Stimulated activated CD4-positive, alpha-beta T cell treated with anti-CD3 and anti-CD28 coated beads, TNF-alpha, amount 100 ng/mL, for 1 hour (primary cell): ENCODE measurements at places on chromosomes 5 and 9.

GRCh38 chr5:77863181-77863580, 87.0 kb upstream of the TBCA start:
- DNase-seq = no peak

DNA sequence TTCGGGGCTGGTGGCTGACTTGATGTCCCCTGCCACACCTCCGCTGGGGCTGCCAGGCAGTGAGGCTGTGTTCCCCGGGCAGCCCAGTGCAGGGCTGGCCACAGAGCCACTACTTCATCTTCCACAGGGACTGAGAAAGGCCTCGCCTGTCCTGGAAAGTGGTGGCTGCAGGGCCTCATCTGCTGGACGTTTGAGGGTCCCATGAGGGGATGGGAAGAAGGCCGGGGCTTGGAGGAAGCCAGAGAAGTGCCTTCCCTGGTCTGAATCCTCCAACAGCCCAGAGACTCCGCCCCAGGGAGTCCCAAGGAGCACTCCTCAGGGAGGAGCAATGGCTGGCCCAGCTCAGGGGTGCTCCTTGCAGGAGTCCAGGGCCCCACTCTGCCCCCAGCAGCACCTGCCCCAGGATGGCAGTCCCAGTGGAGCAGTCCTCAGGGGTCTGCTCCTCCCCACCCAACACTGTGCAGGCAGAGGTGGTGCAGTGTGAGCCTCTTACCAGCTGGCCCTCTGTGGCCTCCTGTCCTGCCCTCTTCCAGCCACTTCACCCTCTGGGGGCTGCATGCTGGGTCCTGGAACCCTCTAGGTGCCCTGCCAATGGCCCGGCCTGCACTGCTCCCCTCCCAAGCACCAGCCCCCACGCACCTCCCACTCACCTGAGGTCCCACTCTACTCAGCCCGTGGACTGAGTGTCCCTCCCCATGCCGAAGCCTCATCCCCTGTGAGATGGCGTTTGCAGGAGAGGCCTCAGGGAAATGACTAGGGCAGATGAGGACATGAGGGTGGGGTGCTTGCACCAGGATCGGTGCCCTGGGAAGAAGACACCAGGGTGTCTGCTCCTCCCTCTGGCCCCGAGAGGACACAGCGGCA, 47.3 kb upstream of the COL5A1 start:
- DNase-seq = no peak

- DNase-seq = no peak
These were observed 17.8 kb downstream of the C9orf85 start for GRCh38 chr9:71929223-71929622.

DNA sequence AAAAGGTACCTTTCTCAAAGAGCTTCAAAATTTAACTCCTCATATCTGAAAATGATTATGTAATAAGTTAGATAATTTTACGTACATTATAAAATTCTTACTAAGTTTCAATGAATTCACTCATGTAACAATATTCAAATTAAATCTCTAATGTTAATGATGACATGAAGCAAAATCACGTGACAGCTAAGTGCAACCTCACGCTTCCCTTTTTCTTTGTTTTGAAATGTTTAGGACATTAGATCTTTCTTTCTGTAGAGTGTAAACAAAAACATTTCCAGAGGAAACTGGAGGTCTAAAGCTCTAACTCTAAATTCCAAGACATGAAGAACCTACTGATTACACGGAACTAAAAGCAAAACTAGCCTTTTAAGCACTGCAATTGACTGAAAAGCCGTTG, 227.3 kb upstream of the TBCA start:
- no peak for DNase-seq
